GF-D8 (cell line): ENCODE measurements at places on chromosomes 2 and 18.

DNA sequence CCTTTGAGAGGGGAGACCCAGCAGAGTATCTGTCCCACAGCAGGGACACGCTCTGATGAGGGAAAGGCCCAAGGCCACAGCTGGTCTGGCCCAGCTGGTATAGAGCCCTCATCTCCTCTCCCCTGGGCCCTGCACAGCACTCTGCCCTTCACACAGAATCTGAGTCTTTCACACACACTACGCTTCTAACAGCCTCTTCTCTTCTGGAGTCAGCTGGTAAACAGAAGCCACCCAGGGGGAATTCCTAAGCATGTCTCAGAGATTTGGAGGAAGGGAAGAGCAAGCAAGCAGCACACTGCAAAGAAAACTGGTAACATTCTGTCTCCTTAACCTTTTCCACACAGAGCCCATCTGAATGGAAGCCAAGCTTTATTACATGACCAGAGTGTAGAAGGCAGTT is 121.1 kb upstream of the ACAA2 start:
- no peak for DNase-seq

DNA sequence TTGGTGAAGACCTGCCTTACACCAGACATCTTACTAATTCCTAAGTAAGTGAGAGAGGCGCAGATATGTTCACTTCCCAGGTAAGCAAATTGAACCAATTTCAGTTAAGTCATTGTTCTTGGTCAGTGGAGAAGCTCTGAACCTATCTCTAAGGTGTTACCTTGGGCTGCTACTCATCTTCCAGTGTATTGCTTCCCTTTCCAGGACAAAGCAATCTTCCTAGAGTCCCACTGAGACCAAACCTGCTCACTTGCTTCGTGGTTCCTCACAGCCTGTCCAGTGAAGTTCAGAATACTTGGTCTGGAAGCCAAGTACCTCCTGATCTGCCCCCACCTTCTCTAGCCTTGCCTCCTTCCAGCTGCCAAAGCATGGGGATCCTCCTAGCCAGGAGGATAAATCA is 22.5 kb upstream of the GBX2 start:
- DNase-seq, result no peak

DNA sequence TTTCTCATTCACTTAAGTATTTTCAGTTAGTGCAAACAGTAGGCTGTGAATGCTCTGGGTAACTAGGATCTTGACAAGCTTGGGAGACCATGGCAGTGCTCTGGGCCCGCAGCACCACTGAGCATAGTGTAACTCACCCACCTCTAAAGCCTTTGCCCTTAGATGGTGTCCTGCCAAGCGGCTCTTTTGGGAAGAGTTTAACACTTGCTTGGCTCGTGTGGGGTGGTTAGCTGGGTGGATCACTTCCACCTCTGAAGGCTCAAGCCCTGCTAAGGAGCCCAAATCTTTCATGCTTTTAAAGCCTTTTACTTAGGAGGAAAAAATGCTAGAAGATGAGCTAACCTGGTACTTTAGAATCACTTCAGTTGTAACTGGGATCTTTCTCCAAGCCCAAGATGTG is 33.9 kb downstream of the PTPN18 start:
- DNase-seq, result no peak

DNA sequence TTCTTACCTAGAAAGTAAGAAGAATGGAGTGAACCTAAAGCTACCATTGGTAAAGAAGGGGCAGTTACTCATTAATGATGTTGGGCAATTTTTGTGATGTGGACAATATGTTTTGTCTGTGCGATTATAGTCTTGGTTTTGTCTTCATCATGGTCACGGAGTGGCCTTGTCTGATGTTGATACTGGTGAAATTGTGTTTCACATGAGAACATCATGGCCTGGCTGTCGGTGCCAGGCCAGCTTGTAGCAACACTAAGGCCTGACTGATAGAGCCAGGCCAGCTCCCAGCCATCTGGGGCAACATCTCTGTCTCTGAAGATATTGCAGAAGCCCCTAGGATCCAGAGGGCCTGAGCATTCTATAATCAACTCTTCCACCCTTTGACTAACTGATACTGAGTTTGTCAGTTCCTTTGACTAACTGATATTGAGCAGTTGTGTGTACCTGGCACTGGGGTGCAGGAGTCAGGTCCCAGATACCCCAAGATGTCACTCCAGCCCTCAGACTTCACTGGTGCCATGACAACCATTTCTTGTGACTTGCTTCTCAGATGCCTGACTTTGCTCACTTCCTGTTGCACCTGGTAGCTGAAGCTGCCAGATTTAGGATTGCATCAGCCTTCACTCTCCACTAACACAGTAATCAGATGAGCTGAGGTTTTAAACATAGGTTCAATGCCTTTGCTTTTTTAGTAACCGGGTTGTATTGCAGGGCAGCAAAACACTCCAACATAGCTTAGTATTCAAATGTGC is 62.5 kb downstream of the RPIA start:
- DNase-seq, result no peak

- DNase-seq, result no peak
These were observed 28.1 kb upstream of the SATB2 start for GRCh38 chr2:199485732-199486335.
